ENCODE measurements at places on chromosomes 2 and 18.

DNA sequence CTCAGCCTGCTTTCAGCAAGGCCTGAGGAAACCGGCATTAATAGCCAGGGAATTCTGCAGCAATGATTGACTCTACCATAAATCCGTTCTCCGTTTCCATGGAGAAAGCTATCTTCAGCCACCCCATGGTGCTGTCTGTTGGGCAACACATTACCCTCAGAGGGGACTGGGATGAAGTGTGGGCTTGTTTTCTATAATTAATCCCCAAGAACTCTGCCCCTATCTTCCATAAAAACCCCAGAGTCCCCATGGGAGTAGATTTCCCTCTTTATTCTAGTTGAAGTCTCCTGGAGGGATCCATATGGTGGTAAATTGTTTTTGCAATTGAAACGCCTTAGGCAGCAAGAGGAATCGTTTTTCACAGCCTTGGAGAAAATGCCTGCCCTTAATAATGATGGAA, 9.2 kb downstream of the G6PC2 start:
- no peak for DNase-seq

- no peak for DNase-seq
These were observed 42.5 kb downstream of the VRK2 start for GRCh38 chr2:58089081-58089480.

DNA sequence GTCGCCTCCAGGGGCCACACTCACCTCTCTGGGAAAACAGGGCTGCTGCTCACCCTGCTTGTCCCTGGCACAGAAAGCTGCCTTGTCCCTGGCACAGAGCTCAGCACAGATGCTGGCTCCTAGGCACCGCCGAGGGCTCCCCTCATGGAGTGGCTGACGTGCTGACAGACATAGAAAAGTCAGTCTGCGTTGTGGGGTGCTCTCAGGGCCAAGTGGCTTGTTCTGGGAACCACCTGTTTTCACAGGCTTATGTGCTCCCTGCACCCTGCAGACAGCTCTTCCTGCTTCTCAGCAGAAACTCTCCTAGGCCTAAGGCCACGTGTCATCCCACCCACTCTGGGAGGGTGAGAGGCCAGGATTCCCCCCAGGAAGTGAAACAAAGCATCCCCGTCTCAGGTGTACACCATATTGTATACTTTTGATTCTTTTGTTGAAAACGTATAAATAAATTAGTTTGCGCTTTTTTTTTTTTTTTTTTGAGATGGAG, 84.7 kb upstream of the TMEM200C start:
- no peak for DNase-seq

DNA sequence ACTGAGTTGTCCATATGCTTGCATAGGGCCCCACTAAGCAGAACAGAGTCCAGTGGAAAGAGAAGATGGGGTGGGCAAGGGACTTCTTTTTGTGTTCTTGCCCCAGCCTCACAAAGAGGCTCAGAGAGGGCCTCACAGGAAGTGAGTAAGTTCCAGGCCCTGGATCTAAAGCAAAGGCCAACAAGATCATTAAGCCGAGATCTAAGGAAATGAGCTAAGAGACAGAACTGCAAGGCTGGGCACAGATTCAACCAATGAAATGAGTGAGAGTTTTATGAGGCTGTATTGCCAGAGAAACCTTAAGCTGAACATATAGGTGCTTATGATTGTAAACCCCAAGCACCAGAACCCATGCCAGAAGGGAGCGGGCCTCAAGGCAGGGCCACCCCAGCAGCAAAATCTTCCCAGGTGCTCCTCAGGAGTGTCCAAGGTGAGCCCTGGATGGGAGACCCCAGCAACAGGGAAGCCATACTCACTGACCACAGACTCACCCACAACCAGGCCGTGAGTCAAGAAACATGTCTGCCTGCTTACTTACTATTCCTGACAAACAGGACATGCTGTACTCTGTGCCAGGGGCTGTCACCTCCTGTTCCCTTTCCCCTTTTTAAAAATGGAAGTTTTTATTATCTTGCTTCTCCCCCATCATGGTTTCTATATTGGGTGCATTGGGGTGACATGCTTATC, 40.2 kb downstream of the SLC14A1 start:
- DNase-seq, result no peak

- no peak for DNase-seq
These were observed 278.8 kb upstream of the CELF4 start for GRCh38 chr18:37844209-37844970.

DNA sequence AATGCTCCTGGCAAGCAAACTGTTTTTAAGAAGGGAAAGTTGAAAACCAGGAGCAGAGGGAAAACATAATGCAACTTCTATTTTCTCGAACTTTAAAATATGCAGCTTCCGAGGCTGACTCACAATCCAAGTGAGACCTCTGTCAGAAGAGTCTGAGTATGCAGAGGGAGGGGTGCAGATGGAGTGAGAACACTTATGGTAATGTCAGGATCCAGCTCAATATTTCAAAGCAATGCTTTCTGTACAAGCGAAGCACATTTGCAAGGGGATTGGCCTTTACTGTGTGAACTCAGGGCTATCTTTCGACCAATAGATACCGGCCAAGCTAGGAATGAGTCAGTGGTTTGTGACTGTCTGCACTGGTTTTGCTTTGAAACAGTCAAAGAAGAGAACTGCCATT, 242.7 kb downstream of the CNTNAP5 start:
- no peak for DNase-seq

DNA sequence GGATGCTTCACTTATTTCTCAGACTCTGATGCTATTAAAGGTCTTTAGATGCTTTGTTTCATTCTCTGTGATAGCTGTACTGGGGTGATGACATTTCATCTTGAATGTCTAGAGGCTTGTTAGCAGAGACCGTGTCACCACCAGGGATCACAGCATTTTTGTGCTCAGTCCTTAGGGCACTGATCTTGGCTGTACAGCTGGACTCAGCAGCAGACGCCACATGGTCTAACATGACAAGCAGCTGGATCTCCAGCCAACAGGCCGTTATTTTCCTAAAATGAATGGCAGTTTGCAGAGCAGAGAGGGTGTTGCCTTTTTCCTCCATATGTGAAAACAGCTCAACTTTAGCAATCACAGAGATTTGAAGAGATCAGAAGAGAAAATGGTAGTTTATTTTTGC, 491.8 kb downstream of the CDH2 start:
- DNase-seq, result no peak

DNA sequence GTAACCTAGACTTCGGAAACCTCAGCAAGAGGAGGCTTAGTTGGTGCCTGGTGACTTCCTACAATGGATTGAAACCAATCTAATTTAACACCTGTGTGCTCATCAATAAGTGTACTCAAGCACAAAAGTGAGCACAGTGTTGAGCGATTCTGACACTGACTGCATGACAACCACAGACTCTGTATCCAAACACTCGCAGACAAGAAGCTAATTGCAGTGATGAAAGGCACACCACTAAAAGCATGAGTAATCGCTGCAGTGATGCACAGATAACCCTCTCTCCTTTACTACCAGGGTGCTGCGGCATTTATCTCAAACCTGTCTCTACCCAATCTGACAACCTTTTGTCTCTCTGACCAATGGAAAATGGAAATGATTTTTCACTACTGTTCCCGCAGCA, 168.1 kb downstream of the AFF3 start:
- no peak for DNase-seq

DNA sequence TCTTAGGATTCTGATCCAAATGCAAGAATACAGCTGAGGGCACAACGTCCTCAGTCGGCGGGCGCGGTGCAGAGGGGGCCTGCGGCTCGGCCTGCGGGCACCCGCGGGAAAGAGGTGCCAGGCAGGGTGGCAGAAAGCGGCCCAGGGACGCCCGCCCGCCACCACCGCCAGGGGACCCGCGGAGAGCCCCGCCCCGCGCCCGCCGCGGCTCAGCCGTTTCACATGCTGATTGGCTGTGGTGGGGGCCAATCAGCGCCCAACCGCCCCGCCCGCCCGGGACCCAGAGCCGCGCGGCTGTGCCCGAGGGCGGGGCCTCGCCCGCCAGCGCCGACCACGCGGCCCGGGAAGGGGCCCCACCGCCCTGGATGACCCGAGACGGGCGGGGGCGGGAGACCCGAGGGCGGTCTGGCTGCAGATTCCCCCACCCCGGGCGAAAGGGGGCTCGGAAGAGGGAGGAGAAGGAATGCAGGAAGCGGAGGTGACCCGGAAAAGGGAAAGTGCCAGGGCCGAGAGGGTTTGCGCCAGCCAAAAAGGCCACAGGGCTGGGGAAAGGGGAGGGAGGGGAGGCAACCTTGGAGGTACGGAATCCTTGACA, 8.0 kb downstream of the IRS1 start:
- peak; percentile 94 for DNase-seq

DNA sequence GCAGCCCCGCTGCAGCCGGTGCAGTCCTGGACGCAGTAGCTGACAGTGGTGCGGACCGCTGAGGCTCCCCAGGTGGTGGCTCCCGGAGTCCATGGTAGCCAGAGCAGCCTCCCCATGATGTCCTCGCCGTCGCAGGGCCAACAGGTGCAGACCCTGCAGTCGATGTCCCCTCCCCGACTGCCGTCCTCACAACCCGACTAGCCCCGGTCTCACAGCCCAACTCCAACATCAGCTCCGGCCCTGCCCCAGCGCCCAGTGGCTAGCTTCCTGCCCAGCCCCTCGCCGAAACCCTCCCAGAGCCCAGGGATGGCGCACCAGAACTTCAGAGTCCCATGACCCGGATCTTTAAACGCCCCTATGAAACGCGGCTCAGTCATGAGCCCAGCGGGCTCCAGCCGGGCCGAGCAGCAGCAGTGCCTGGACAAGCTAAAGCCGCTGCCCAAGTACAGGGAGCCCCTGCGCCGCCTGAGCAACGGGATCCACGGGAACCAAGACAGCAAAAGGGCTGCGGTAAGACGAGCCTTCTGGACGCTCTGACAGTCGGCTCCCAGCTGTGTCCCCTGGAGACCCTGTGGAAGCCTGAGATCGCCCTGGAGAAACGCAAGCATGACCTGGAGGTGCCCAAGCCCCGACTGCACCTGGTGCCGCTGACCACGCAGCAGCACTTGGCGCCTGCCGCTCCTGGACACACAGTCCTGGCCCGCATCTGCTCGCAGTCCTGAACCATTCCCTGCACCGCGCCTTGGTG, 53.8 kb upstream of the TUBA3E start:
- no peak for DNase-seq

GRCh38 chr2:133817680-133818566, 249.7 kb upstream of the NCKAP5 start:
- DNase-seq, result no peak
